ENCODE measurements at places on chromosomes 5 and 9.

DNA sequence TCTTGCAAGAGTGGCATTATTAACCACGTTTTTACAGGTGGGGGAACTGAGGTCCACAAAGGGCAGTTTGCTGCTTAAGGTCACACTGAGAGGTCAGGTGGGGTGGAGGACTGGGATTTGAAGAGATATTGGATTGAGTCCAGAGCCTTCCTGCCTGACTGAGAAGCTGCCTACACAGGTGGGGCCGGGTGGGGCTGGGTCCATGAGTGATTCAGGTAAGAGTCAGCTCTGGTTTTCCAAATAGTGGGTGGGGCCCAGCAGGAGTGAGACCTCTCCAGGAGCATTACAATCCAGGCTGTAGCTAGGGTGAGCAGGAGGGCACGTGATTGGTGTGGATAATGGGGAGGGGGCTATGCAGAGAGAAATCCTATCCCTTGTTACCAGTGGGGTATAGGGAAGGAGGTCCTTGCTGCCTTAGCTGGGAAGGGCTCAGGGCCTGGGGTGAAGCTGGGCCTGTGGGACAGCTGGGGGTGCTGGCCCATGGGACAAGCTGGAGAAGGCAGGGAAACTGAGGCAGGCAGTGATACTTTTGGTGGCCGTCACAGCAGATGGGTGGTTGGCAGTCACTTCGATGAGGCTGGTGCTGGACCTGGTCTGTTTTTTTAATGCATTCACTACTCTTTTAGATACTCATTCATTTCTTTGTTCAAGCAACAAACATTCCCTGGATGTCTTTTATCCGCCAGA, 2.9 kb upstream of the PTGS1 start:
- DNase-seq = no peak

GRCh38 chr5:28483327-28484025, 1445.1 kb upstream of the CDH9 start:
- DNase-seq = no peak

DNA sequence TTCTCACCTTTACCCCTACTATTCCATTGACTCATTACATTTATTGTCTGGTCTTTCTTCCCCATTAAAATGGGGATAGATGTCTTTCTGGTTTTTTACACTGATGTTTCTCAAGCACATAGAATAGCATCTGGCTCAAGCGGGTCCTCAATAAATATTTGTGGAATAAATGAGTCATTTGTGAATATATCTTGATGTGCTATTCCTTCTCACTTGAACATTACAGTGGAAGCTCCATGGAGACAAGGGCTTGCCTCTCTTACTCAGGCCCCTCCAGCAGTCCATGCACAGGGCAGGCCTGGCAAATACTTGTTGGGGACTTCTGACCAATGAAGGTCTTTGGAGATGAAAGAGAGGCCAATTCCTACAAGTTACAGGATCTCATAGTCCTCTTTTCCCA, 151.7 kb upstream of the TAS2R1 start:
- no peak for DNase-seq

- no peak for DNase-seq
These were observed 54.1 kb downstream of the FER start for GRCh38 chr5:108801776-108802175.

DNA sequence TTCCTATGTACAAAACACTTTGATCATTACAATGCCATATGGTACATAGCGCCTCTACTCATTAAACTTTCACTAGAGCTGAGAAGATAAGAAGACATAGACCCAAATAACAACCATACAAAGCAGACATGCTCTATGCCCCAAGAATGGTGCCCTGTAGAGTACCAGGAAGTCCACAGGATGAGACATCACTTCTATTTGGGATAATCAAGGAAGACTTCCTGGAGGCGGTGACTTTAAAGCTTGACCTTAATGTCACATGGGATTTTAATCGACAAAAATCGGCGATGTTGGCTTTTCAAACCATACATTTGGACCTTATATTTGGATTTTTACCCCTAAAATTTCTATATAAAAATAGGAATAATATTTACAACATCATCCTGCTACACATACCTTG, 224.3 kb upstream of the MAP3K1 start:
- no peak for DNase-seq

GRCh38 chr5:139893873-139894272, 98.3 kb downstream of the PSD2 start:
- no peak for DNase-seq

GRCh38 chr5:38728029-38728428, 117.8 kb upstream of the OSMR start:
- no peak for DNase-seq

GRCh38 chr9:85554349-85554748, 187.4 kb downstream of the AGTPBP1 start:
- no peak for DNase-seq

DNA sequence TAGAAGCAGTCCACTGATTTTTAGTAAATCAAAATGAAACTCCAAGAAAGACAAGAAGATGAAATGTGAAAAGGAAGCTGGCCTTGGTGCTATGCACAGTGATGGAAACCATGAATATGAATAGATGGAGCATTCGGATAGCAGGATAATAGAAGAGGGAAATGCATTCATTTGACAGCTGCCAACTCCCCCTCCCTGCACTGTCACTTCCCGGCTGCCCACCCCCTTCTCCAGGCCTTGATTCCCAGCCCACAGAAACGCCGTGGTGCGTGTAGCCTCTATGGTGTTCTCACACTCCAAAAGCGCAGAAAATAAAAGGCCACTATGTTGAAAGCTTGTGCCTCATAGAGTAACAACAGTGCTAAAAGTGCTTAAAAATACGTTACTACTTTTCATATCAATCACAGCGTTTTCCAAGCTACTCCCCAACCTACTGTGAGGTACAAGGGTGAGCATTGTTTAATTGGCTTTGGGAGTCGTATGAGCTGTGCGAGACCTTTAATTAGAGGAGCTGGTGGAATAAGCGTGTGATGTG, 26.1 kb upstream of the IFNK start:
- DNase-seq = no peak

- DNase-seq = no peak
These were observed 596 bp downstream of the TEK start for GRCh38 chr9:27109621-27110020.

- no peak for DNase-seq
These were observed 30.3 kb upstream of the CER1 start for GRCh38 chr9:14752871-14753270.

DNA sequence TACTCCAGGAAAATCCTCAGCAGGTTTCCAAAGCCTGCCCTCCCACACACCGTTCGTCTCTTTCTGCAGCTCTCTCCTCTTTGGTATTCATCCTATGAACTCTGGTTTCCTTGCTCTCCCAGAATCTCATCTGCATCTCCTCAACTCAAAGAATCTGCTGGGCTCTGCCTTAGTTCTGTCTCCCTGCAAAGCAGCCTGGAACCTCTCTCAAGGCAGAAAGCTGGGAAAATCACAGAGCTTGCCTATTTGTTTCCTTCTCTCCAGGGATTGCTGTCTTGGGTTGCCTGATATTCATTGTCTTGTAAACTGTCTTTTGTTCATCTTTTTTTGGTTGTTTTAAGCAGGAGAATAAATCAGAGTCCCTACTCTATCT, 5.3 kb upstream of the ERAP2 start:
- DNase-seq = no peak

DNA sequence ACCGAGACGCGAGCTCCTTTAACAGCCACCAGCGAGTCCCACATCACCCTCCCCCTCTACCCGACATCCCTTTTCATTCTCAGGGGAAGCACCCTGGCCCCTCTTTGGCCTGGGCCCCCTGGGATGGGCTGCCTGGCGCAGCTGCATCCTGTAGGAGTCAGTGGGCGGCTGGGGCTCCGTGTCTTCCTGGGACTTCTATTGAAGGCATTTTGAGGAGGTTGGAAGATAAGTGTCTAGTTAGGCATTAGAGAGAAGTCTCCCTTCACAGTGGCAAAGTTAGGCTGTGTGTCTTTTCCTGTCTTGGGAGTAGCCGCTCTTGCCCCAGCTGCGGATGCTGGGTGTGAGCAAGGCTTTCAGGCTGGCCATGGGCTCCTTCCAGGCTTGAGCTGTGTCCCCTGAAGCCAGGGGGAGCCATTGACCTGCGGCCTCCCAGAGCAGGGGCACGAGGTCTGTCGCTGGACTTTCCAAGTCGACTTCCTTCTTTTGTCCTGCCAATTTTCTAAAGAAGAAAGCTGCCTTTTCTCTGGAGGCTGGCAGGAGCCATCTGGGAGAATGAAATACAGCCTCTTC, 18.6 kb upstream of the NKD2 start:
- DNase-seq = peak; percentile 68

- DNase-seq = no peak
These were observed 165.2 kb upstream of the ST8SIA4 start for GRCh38 chr5:101068298-101068697.

GRCh38 chr9:15149450-15149849, 157.6 kb downstream of the TTC39B start:
- DNase-seq = no peak

DNA sequence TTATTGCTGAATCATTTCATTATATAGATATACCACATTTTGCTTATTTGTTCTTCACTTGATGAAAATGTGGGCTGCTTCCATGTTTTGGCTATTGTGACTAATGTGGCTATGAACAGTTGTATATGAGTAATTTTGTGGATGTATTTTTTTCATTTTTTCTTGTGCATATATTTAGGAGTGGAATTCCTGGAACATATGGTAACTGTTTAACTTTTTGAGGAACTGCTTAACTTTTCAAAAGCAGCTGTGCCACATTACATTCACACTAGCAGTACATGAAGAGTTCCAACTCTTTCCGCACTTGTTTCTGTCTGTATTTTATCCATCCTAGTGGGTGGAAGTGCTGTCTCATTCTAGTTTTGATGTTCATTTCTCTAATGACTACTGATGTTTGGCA, 67.8 kb downstream of the JAK2 start:
- DNase-seq = no peak

GRCh38 chr5:56567278-56567677, 248.1 kb upstream of the MAP3K1 start:
- no peak for DNase-seq

DNA sequence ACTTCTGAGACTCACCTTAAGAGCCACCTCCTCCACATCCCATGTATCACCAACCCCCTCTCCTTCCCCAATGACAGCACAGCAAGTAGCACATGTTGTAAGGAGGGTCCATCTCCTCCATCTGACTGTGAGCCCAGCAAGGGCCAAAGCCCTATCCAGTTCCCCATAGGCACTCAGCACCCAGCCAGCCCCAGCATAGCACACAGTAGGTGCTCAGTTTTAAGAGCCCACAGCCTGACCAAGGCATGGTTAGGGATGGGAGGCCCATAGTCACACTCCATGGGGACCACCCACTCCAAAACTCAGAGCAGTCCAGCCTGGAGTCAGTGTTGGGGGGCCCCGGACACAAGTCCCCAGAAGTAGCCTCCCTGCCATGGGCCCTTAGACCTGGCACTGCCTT, 205.7 kb downstream of the CDK5RAP2 start:
- DNase-seq = no peak

GRCh38 chr5:194102-194501, 2.8 kb downstream of the LRRC14B start:
- DNase-seq = no peak

DNA sequence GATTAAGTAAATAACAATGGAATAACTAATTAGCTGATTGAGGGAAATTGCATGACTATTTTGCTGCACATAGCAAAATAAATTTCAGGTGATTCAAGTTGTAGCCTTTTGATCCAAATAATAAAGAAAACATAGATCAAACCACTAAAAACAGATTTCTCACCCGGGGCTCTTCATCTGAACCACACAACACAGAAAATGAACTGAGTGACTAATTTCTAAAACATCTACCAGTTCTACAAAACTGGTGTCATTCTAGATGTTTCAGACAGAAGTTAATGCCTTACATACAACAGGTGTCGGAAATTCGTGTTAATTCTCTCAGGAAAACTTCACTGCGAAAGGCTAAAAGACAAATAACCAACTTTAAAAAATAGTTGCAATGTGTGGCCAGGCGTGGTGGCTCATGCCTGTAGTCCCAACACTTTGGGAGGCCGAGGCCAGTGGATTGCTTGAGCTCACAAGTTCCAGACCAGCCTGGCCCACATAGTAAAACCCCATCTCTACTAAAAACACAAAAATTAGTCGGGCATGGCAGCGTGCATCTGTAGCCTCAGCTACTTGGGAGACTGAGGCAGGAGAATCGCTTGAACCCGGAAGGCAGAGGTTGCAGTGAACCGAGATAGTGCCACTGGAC, 6.9 kb downstream of the PROP1 start:
- DNase-seq = no peak

- DNase-seq = no peak
These were observed 34.3 kb downstream of the SLC44A1 start for GRCh38 chr9:105278751-105279150.

GRCh38 chr9:136602193-136602885, 56.5 kb upstream of the NOTCH1 start:
- no peak for DNase-seq
